ENCODE measurements at places on chromosomes 13 and 19.

- DNase-seq: peak; percentile 61
These were observed 22.8 kb upstream of the NDUFS7 start for GRCh38 chr19:1360818-1361461.

- DNase-seq: peak; percentile 9
These were observed 101.7 kb upstream of the SERP2 start for GRCh38 chr13:44271915-44272341.

GRCh38 chr19:38559428-38560401, 58.0 kb downstream of the MAP4K1 start:
- no peak for DNase-seq

DNA sequence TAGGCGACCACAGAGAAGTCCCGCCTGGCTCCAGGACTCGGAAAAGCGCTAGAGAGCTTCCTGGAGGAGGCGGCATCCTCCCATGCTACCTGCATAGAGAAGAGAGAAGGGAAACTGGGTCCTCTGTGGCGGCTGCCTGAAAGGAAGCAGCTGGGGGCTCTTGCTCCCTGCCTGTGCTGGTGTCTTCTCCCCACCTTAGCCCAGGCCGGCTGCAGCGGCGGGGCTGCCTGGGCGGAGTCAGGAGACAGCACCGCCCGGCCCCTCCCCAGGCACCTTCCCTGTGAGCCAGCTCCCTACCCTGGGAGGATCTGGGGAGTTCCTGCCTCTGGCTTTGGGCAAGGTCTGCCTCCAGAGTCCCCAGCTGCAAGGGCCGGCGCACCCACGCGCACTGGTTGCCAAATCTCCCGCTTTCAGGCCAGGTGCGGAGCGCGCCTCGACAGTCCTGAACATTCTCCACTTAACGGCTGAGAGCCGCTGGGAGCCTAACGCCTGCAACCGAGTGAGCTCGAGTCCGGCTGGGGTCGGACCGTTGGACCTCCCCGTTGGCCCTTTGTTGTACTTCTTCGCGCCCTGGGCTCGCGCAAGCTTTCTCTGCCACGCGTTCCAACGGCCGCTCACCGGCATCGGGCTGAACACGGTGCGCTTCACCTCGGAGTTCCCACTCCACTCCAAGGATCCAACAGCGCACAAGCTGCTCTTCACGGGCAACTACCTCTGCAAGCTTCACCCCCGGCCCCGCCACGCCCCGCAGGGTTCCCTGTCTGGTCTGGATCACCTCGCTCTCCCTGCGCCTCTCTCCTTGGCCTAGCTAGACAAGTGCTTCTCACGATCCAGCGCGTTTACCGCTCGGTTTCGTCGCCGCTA, 21.8 kb upstream of the ZNF30 start:
- no peak for DNase-seq

DNA sequence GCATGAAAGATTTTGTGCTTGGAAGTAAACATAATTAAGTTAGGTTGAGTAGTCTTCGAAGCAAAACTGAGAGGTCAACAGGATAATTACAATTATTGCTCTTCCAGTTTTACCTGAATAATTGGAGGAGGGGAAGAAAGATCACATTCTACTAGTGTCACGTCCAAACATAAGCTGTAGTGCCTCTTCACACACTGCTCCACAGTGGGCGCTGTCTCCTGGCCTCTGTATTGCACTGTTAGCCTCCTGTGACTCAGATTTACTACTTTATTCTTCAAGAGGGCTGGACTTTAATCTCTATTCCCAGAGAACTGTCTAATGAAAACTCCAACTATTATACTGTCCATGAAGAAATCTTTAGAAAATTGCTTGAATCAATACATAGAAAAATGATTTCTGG, 62.9 kb downstream of the TRPC4 start:
- DNase-seq: no peak

GRCh38 chr13:37945651-37946575, 76.3 kb upstream of the TRPC4 start:
- DNase-seq: no peak

GRCh38 chr13:98510156-98510509, 66.8 kb downstream of the STK24 start:
- DNase-seq: no peak

- no peak for DNase-seq
These were observed 57.8 kb upstream of the ITM2B start for GRCh38 chr13:48175185-48175584.

DNA sequence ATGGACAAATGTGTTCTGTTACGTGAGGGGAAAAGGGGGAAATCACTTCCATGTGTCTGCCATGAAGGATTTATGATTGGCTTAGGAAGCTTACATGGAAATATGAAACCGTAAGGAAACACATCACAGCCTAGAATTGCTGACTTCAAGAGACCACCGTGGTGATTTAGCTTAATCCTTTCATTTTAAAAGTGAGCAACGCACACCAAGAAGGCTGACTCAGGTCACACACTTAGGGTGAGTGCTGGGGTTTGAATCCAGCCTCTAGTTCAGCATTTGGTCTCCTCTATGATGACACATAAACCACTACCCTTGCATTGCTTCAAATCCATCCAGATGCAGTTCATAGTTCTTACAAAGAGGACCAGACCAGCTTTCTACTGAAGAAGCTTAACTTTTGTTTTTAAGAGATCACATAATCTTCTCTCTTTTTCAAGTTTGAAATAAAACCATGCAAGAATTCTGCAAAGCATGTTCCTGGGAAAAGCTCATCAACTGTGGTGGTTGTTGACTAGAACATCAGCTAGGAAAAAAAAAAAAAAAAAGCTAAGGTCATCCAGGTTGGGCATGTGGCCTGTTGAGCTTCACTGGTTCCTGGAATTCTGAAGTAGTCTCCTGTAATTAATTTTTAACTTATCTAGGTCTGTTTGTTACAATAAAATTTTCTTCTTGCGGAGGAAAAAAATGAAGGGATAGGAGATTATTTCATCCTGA, 60.2 kb upstream of the KL start:
- no peak for DNase-seq

DNA sequence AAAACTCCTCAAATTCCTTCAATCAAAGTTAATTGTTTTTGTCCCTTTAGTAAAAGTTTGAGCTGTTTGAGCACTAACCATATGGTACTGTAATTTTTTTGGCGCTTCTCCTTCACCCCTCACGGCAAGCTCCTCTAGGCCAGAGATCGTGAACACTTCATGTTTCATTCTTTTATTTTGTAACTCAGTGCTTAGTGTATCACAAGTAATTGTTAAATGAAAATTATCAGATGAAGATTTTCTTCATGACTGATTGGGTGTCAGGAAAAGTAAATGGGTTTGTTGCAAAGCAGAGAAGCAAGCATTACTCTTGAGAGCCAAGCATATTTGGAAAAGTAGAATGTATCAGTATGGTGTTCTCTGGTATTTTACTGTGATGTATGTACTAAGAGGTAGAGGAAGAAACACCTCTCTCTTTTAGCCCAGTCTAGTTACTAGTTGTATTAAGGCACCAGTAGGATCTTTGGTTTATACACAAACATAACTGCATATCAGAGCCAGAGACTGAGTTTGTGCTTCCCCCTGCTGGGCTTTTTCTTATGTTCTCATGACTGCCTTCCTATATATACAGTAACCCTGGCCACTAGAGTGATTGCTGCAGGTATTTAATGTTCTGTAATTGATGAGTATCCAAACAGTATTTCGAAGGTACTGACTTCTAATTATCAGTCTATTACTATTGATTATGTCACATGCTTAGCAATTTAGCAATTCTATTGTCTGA, 202.3 kb upstream of the KLHL1 start:
- DNase-seq: no peak

- DNase-seq: no peak
These were observed 40.9 kb upstream of the KPNA3 start for GRCh38 chr13:49833402-49833801.

DNA sequence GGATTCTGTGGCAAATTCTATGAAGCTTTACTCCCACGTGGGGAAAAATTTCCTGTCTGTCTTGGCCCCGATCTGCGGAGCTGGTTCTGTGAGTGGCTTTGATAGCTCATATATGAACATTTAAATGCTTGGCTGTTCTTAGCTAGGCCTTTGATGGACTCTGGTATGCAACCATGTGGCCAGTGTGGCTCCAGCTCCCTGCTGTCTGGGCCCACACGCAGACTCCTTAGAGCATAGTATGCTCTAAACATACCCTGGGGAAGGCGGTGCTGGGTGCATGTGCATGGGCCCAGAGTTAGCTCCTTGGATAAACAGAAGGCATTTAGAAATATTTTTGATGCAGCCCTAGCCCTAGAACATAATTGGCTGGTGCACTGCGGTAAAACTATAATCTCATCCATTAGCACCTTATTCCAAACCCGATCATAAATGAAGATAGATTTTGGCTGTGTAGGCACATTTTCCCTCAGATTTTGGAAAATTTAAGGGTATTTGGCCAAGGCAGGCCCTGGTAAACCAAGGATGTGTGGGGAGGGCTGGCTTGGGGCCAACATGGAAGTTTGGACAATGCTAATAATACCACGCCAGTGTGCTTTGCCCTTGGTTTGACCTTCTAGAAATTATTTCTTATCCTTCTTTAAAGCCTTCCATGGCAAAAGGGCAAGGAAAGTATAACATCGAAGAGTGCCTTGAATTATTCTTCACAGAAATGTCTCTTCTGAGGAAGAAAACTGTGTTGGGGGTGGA, 153.5 kb downstream of the LMO7 start:
- DNase-seq: no peak

DNA sequence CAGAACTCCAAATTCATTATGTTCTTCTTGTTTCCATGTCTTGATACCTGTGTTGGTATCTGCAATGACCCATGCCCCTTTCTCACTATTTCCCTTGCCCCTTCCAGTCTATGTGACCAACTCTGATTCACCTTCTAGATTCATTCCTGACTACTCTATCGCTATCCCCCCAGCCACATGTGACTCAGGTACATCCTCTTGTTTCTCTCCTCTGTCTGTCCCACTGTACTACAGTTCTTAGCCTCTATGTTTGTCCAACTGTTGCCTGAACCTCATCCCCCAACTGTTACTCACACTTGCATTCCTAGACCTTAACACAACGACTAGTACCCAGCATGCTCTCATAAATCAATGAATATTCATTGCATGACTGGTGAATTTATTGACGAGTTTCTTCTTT, 10.0 kb upstream of the FLT3 start:
- no peak for DNase-seq

DNA sequence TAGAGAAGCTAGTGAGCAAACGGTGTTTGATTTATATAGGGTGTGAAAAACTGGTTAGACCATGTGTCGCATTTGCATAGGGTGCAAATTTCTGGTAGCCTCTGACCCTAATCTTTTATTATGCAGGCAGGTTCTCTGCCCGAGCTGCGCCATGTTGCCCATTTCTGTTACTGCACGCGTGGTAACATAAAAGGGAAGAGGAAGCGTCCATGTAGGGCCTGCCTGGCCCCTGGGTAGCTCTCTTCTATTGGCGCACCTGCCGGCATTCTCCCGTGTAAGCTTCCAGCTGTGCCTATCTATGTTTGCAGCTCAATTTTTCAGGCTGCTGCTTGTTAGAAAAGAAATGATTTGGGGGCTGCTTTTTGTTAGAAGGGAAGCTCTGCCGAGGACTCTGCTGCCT, 14.0 kb upstream of the CD70 start:
- DNase-seq: no peak

DNA sequence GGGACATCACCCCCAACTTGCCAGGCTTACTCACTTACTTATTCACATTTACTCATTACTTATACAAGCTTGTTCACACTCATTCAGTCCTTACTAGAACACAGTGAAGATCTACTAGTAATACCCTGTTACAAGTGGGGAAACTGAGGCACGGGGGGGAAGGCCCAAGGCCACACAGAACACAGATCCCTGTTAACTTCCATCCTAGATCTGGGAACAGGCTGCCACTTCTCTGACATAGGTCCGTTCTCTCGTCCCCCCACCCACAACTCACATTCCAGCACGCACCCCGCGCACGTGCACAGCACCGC, 1.5 kb upstream of the NRTN start:
- DNase-seq: no peak

DNA sequence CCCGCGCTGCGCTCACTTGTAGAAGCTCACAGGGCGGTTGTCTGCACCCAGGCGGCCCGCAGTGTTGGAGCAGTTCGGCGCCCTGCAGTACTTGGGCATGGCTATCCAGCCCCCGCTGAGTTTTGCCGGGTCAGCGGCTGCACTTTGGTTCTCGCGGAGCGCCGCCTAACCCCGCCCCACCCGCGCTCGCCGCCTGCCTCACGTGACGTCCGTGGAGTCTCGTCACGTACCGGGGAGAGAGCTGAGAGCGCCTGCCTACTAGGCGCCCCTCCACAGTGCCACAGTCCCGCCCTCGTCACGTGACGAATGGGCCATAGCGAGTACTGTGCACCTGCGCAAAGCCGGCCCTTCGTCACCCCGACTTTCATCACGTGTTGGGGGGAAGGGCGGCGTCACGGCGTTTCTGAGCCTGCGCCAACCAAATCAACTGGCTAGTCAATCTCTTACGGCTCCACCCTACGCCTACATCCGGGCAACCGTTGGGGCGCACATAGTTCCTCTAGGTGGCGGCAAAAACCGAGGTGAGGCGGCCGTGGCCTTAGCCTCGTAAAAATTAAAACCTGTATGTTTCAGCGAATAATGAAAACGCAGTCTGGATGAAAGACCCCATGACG, at the start of gene THAP8:
TSS of gene THAP8 (minus strand) at position 167 of the 614 bp plus-strand sequence. CDS start at position 99, 68 bp downstream.
- peak; percentile 99 for DNase-seq

DNA sequence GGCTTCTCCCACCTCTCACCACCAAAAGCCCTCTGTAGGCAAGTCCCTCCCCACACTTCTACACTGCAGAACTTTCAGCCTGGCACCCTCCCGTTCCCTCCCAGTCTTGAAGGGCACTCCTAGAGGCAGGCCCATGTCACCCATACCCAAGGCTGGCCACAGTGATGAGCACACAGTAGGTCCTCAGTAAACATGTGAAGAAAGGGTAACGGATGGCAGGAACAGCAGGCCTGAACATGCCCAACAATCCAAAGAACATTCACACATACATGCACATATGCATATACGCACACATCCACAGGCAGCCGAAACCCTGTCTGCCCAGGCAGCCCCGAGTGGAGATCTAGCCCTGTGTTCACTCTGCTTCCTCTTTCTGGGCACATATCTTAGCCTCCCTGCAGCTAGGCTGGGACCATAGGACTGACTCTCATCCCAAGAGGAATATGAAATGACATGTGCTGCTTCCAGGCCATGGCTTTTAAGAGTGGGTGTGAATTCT, 55.2 kb downstream of the CEBPG start:
- no peak for DNase-seq

DNA sequence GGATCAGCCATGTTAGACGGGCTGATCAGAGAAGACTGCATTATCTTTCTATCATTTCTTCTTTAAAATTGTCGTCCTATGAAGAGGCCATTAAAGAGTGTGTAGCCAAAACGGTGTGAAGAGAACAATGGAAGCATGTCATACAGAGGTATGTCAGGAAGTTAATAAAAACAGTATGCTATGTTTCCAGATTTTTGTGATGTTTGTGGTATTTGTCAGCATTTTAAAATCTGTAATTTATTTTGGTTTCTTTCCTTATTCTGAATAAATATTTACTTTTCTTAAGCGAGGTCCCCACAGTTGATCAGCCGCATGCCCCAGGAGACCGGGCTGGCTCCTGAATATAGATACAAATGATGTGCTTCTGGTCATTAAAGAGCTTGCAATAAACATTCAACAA, 142.9 kb upstream of the SERP2 start:
- no peak for DNase-seq
